ENCODE measurements at places on chromosomes 4 and X.

- no peak for DNase-seq
These were observed 528.6 kb downstream of the IL15 start for GRCh38 chr4:142164767-142165500.

- no peak for DNase-seq
These were observed 81.4 kb downstream of the ARHGAP10 start for GRCh38 chr4:147813109-147813773.

- no peak for DNase-seq
These were observed 83.3 kb downstream of the SORCS2 start for GRCh38 chr4:7275490-7276154.

DNA sequence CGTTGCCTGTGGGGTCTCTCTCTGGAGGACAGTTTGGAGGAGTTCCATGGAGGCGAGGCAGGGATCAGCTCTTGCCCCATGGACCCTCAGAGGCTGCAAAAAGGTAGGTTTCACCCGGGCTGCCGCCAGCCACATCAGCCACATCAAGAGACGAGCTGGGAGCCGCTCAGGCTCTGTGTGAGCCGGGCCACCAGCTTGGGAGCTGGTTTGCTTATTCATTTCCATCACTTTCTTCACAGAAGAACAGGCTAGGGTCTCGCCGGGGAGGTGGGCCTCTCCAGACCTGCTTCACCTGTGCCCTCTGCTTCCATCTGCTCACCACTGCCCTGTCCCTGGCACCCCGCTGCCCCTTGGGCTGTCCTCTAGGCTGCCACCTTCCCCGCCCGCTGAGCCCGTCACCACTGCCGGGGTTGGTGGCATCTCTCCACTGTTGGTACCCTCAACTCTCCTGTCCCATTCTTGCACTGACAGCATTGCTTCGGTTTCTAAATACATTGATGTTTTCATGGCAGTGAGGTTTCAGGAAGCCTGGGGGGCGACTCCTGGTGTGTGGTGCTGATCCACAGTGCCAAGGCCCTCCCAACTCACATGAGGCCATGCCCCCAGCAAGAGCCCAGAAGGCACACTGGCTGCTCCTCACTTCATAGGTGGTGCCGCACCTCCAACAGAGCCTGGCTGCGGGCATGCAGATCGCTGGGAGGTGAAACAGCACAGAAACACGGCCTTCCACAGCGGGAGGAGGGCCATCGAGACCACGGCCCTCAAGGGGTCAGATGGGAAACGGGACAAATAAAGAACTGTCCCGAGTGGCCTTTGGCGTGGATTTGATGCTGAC, 4.5 kb upstream of the TREX2 start:
- DNase-seq, result no peak

DNA sequence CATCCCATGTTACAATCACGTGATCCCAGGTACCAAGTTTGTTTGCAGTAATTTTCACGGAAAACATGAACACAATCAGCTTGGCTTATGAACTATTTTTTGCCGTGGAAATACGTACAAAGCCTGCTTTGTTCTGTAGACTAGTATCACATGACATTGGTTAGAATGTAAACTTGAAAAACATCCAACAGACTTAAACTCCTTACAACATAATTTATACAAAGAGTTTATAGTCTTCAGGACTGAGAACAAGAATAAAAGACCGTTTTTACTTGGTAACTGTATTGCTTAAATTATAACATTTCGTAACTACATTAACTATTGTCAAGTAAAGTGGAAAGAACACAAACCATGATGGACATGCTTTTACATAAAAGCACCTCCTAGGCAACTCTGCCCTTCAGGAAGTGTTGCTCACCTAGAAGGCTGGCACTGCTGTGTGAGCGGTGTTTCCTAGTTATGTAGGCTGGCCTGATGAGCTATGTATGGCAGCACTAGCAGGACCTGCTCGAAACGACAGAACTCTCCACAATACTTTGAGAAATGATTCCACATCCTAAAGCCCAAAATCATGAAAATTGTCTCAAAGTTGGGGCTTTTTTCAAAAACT, 41.8 kb upstream of the WDR1 start:
- no peak for DNase-seq

DNA sequence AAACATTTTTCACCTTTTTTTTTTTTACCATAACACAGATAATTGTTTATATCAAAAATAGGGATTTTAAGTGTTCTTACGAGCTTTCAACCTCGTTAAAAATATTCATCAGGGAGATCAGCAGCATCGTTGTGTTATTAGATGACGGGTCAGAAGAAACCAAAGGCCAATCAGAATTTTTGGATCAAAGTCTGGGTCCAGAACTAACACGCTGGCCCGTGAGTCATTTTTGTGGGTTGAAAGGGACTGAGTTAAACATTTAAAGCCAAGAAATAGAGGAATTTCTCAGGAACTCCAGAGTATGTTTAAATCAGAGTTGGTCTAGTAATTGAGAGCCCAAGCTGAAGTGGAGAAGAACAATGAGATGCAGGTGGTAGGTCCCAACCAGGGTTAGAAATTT, 170.8 kb downstream of the TLL1 start:
- DNase-seq, result no peak

DNA sequence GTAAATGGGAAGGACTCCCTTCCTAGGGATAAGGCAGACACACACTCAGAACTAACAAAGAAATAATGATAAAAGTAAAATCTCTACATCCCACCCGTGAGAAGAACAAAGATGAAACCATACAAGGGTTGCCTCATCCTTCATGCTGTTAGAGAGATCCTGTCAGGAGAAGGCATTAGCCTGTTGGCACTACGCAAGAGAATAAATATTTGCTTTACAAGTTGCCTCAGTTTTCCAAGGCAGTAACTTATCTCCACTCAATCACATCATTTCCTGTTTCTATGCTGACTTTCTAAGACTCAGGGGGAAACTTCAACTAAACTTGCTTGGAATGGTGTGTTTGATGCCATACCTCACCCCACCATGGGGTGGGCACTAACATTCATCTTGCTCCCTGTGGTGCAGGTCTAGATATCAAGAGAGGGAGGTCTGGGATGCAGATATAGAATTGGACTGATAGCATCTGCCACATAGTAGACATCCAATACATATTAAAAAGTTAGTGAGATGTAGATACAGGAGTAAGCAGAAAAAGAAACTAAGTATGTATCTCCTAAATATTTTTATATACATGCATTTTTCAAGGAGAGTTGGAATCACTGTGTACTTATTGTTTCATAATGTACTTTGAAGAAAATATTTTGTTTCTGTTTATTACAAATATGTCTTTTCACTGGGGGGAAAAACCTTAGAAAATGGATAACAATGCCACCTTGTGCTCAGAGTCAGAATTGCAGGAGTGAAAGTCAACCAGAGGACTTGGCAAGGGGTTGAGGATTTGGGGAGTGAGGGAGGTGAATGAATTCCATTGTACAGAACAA, 57.2 kb upstream of the BEX4 start:
- DNase-seq, result peak; percentile 5

DNA sequence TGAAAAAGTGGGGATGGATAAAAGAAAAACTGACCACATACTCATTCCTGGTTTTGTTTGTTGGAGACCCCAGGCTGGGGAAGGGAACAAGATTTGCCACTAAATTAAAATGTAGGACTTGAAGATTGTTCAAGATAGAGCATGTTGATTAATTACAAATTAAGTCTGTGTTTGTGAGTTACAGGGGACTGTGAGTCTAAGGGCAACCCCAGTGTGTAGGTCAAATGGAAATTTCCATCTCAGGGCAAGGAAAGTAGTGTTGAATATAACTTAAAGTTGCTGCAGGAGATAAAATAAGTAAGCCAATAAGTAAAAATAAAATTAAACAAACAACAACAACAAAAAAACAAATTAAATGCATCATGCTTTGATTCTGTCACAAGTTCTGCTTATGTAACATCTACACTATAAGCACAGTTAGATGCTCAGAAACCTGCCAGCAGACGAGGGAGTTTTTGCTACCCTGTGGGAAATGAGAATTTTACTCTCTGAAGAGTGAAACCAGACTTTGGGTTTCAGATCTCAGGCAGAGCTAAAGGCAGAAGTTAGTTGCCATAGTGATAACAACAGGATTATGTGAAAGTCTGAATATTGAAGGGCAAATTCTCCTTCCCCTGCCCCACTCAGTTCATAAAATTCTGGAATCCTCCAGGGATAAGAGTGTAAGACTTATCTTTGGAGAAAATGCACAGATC, 352.3 kb downstream of the GRXCR1 start:
- no peak for DNase-seq

DNA sequence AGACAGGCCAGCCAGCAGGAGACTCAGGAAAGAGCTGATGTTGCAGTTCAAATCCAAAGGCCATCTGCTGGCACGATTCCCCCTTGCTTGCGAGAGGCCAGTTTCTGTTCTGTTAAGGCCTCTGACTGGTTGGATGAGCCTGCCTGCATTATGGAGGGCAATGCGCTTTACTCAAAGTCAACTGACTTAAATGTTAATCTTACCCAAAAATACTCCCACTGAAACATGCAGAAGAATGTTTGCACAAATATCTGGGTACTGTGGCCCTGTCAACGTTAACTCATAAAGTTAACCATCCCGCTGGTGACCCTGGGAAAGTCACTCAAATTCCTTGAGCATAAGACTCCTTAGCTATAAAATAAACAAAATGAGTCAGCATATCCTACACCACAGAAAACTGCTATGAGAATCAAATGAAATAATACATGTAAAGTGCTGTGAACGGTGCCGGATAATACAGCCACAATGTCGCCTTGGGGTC, 326.4 kb downstream of the EVC2 start:
- DNase-seq, result no peak

DNA sequence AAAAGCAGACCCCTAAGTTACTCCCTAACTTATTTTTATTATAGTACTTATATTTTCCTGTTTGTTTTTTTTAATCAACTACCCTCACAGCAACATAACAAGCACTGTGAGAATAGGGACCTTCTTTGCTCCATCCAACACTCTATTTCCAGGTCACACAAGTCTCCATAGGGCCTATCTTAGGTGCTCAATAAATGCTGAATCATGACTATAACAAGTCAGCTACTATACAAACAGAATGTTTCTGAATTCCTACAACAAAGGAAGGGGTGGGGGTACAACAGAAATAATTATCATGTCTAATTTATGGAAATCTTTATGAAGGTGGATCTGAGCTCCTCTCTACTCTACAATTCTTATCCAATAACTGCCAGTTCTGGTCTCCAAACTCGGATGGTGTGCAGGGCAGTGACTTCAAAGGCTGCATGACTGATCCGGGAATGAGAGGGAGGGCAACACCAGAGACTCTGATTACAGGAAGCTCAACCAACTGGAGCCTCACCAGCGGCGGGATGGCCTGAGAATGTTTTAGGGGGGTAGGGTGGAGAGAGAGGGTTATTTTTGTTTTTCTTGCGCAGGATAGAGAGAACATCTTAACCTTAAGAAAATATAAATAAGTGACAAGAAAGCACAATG, 71.1 kb downstream of the HADH start:
- no peak for DNase-seq

GRCh38 chrX:65757943-65758342, 90.5 kb downstream of the MSN start:
- no peak for DNase-seq

DNA sequence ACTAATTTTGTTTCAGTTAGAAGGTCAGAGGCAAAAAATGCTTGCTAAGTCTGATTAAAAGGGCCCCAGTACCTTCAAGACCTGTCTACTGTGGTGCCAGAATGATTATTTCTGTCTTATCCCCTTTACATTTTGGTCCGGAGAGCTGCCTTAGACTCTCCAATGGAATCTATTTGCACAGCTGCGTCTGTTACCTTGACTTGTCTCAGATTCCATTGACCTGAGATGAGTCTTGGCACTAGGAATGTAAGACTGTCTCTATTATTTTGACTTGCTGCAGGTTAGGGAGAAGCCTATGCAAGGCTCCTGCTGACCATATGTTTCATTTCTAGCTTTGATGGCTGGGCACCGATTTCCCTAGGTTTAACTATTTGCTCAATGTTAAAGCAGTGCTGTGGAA, 457.6 kb downstream of the KCTD8 start:
- no peak for DNase-seq

- no peak for DNase-seq
These were observed 31.7 kb downstream of the SORCS2 start for GRCh38 chr4:7224001-7224400.

DNA sequence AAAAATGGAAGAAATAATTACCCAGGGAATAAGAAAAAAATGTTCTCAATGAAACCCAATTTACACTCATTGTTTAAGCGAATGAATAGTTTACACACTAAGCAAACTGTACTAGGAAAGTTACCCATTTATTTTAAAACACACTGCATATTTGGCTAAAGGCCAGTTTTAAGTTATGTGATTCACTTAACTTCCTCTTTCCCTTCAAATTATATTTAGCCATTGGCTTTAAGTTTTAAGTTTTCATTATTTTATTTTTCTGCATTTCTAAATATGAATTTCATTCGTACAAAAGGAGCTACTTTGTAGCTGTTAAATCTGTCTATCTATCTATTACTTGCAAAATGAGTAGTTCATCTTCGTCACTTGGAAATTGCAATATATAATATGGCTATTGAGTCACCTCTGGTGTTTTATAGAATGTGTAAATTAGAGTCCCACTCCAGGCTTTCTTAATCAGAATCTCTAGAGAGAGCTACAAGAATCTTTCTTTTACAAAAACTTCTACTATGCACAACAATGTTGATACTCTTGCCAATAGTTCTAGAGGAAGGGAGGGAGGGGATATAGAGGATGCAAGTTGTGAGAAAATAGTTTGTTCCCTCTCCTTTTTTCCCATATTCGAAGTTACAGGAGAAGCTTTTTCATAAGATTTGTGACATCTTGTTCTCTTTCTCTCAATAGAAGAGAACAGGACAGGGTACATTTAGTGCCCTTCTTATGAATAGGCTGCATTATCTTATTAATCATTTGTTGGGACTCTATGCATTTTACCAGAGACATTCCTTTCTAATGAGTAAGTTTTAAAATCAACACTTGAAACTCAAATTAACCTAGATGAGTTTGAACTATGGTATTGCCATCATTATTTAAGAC, 41.8 kb downstream of the SULT1B1 start:
- DNase-seq, result no peak

DNA sequence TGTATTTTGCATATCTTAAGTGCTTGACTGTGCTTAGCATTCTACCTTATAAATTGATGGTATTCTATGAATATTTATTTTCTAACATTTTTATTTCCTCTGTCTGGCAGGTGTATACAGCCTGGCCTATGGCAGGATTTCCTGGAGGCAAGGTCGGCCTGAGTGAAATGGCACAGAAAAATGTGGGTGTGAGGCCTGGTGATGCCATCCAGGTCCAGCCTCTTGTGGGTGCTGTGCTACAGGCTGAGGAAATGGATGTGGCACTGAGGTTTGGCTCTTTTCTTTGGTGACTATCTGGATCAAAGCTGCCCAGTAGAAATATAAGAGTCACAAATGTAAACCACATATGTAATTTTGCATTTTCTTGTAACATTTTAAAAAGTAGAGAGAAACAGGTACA, 6.5 kb upstream of the NUDT6 start:
- no peak for DNase-seq

- no peak for DNase-seq
These were observed 124.2 kb downstream of the NFKB1 start for GRCh38 chr4:102625232-102625930.

GRCh38 chrX:118714521-118714920, 12.9 kb upstream of the IL13RA1 start:
- no peak for DNase-seq
